ENCODE measurements at places on chromosomes 11 and 22.

DNA sequence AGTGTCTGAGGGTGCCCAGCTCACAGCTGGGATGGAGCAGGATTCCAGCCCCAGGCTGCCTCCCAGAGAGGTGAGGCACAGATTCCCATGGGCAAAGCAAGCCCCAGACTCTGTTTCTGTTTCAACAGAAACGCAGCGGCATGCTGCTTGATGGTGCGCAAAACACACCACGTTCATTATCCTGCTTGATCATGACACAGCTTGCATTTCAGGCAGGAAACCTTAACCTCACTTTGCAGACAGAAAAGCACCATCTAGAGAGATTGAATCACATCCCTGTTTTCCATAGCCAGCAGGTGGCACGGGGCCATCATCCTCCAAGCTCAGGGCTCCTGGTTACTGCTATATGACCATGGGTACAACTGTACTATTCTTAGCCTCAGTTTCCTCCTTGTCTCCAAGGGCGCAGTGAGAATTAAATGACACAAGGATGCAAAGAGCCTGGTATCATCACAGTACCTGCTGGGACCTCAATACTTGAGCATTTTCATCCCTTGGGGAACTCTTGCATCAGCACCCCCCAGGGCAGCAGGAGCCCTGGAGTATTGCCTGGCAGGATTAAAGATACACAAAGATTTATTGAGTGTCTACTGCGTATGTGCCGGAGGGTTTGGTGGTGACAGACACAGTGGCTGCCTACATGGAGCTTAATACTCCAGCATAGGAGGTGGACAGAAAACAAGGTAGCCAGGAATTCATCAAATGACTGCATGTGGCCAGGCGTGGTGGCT is 110.0 kb downstream of the TP53I11 start:
- no peak for DNase-seq

DNA sequence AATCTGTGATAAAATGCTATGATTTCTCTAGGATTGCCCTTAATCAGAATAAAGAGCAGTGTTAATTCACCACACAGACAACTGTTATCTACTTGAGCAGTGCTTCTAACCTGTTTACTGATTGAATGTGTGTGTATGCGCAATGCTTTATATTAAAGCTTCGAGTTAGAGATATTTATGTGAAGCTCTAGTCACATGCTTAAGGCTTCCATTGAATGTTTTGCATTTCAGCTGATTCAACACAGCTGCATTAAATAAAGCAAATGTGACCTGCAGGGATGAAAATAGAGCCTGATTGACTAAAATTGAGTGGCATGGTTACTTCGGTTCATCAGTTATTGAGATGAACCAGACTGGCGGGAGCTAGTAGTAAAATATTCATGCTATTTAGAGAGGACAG is 395.3 kb downstream of the JRKL start:
- DNase-seq: no peak

- no peak for DNase-seq
Observed at GRCh38 chr11:124865902-124866851, 945 bp downstream of the ROBO3 start.

- DNase-seq: no peak
Observed at GRCh38 chr11:4647766-4648165, 4.0 kb downstream of the OR51E1 start.

DNA sequence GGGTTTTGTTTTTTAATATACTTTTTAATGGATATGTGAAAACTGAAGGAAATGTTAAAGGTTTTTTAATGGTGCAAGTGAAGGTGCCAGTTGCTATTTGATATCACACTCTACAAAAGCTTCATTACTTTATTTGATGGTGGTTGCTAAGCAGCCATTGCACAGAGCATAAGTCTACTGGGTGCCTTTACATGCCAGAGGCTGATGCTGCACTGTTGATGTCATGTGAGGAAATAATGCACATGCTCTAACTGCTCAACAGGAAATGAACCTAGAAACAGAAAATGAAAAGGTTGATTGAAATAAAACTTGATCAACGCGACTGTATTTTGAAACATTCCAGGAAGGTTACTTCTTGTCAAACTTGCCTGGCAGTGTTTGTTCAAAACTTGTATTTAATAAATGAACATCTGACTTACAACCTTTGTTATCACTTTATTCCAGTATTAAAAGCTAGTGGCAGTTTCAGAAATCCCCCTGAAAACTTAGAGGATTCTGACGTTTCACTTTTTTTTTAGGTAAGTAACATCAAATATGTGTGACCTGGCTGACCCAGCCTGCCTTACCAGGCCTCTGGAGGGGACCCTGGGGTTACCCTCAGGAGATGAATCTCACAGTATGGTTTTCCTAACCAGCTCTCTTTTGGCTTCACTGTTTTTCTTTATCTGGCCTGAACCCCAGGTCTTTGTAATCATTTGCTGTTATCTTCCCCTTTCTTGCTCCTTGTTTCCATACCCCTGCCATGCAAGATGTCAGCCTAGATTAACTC is 2.4 kb upstream of the ATP5MG start:
- no peak for DNase-seq

DNA sequence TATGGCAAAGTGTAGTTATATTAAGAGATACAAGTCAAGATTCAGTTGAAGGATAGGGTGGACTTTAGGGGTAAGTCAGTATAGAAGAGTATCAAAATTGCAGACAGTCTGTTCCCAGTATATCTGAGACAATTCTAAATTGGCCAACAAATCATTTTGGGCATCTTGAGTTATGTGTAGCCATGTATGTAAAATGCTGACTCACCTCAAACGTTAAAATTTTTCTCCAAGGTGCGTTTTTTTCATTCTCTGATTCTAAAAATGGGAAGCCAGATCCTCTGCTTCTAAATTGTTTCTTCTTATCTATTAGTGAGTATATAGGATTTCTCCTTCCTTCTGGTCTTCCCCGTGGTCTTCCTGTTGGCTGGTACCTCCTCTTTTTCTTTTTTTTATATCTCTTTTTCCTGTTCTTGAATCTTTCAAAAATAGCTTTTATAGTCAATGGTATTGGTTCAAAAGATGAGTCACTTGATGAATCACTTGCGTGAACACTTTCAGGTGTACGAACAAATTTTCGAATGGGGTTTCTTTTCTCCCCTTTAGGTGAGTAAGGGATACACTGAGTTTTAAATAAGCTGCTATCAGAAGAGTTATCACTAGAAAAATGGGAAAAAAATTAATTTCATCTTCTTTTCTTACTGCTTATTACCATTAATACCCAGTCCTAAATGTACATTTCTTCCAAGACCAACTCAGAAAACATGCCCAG is 3.2 kb downstream of the TAF1D start:
- no peak for DNase-seq

- DNase-seq: no peak
Observed at GRCh38 chr11:57476047-57476756, 15.9 kb downstream of the RTN4RL2 start.

DNA sequence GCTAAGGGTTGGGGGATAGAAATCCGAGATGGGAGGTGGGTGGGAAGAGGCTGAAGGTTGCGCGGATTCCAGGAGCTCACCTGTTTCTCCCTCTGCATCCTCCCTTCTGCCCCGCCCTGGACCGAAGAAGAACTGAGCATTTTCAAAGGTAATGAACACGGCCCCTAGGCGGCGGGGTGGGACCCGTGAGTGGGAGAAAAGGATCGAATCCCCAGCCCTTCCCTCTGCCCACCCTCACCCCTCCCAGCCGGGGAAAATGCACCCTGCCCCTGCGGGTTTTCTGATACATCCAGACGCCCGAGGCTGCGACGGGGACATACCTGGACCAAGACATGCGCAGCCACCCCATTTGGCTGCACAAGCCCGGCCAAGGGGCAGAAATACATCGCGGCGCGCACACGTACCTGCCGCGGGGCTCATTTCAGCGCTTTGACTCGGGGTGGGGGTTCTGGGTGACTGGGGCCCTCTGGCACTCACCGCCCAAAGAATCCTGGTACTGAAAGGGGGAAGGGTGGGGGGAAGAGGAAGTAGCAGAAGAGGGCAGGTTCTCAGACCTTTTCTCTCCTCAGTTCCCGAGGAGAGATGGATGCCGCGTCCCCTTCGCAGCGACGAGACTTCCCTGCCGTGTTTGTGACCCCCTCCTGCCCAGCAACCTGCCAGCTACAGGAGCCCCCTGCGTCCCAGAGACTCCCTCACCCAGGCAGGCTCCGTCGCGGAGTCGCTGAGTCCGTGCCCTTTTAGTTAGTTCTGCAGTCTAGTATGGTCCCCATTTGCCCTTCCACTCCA is 6.0 kb downstream of the VSIG2 start:
- DNase-seq: no peak

- peak; percentile 29 for DNase-seq
Observed at GRCh38 chr11:104199053-104199452, 35.1 kb upstream of the PDGFD start.

GRCh38 chr11:85540635-85541205 is 86.4 kb downstream of the DLG2 start:
- DNase-seq: no peak

- no peak for DNase-seq
Observed at GRCh38 chr22:27650985-27651384, 150.6 kb downstream of the MN1 start.

GRCh38 chr22:17781319-17782031 is 7.2 kb upstream of the BID start:
- no peak for DNase-seq

GRCh38 chr11:116376547-116376946 is 396.2 kb downstream of the BUD13 start:
- no peak for DNase-seq

GRCh38 chr11:113242767-113243397 is 71.5 kb upstream of the TTC12 start:
- no peak for DNase-seq

DNA sequence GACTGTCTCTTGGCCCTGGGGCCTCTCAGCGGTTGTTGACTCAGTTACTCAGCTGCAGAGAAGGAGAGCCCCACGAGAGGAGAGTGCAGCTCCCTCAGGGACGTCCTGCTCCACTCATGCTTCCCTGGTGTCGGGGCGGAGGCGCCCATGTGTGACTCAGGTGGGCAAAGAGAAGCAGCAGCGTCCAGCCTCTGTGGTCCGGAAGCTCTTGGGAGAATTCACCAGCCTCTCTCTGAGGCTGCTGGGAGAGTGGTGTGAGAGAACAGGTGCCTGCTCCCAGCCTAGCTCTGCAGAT is 25.7 kb downstream of the GLB1L2 start:
- DNase-seq: no peak

- DNase-seq: no peak
Observed at GRCh38 chr11:118853678-118854077, 30.0 kb upstream of the CXCR5 start.

DNA sequence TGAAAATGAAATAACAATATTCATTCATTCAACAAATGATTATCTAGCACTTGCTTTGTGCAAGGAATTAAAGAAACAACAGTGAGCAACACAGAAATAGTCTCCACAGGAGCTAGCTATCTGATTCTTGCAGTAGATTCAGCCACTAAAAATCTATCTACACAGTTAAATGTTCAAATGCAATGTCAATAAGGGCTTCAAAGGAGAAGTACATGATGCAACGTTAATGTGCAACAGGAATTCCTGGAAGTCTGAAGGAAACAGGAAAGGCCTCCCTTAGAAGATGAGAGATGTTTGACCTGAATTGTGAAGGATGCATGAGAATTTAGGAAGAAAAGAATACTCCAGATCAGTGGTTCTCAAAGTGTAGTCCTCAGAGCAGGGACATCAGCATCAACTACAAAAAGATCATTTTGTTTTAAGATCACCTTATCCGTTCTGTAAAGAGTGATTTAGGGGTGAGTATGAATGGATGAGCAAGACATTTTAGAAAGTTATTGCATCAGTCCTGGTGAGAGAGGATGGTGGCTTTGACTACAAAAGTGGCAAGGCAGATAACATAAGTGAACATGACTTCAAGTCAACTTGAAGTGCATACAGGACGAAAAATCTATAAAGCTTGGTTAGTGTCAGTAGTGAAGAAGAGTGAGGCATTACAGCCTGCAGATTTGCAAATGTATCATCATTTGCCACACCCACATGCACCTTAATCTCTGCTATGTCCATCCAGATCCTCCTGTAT is 96.0 kb downstream of the ETS1 start:
- DNase-seq: no peak

DNA sequence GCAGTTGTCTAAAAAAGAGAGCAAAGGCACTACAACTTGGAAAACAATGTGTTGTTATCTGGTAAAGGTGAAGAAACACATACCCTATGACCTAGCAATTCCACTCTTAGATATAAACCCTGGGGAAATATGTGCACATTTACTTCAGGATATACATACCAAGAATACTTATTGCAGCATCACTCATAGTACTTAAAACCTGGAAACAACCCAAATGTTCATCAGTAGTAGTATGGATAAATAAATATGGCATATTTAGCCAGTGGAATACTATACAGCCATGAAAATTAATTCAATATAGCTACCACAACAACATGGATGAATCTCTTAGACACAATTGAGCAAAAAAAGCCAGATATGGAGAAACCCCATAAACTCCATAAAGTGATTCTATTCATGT is 26.1 kb upstream of the MICAL2 start:
- no peak for DNase-seq

- no peak for DNase-seq
Observed at GRCh38 chr11:131331010-131331409, 39.4 kb upstream of the NTM start.

GRCh38 chr22:47994045-47994444 is 1231.6 kb downstream of the TBC1D22A start:
- DNase-seq: no peak

- DNase-seq: no peak
Observed at GRCh38 chr11:21489416-21490115, 703.3 kb upstream of the ANO5 start.

DNA sequence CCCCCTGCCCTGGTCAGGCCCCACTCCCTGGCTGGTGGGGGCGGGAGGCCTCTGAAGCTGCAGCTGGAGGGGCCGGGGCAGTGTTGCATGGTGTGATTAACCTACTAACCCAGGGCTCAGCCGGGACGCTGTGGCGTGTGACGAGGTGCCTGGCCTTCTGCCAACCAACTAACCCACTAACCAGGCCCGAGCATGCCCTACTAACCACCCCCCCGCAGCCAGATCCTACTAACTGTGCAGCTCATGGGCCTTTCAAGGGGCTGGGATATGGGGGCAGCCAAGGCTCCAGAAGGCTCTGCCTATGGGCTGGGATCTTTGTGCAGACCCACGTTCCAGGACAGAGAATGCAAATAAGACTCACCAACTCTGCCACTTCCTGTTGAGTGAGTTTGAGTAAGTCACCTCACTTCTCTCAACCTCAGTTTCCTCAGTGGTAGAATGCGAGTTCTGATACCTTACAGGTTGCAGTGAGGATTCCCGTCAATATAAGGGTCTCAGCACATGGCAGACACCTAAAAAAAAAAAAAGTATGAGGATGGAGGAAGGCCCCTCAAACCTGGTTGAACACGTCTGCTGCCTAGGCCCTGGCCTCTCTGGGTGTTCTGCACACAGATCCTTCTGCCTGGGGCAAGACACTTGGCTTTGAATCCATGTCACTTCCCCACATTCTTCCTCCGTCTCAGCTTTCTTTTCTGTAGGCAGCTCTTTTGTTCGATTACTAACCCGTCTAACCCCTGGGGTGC is 14.1 kb downstream of the MIAT start:
- no peak for DNase-seq
